Stimulated activated CD4-positive, alpha-beta T cell treated with anti-CD3 and anti-CD28 coated beads, Interleukin-1b, Interleukin-23, amount 100 ng/mL, for 48 hours (primary cell): ENCODE measurements at places on chromosomes 7 and 10.
A peak's percentile ranks its signal among the peaks of the same experiment; 100 is the strongest.

DNA sequence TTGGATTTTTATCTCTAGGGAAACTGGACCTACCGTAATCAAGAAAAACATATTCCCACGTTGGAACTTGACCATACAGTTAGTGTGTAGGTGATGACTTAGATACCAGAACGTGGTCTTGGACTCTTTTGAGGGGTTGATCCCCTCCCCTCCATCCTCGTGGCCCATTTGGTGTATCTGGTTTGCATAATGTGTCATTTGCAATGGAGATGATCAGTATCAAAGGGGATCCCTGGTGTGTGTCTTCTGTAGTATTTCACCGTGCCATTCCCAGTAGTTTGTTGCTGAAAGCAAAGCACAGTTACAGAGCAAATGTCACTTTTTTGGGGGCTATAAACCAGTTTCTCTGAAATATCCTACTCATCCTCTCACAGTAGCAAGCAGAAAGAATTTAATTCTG, 217.7 kb downstream of the TCF7L2 start:
- no peak for DNase-seq

GRCh38 chr7:128197589-128197988, 43.5 kb upstream of the LEP start:
- DNase-seq = no peak

- no peak for DNase-seq
These were observed 13.3 kb upstream of the CNPY1 start for GRCh38 chr7:155559519-155560108.

GRCh38 chr7:73992101-73992562, 35.8 kb upstream of the ELN start:
- no peak for DNase-seq

DNA sequence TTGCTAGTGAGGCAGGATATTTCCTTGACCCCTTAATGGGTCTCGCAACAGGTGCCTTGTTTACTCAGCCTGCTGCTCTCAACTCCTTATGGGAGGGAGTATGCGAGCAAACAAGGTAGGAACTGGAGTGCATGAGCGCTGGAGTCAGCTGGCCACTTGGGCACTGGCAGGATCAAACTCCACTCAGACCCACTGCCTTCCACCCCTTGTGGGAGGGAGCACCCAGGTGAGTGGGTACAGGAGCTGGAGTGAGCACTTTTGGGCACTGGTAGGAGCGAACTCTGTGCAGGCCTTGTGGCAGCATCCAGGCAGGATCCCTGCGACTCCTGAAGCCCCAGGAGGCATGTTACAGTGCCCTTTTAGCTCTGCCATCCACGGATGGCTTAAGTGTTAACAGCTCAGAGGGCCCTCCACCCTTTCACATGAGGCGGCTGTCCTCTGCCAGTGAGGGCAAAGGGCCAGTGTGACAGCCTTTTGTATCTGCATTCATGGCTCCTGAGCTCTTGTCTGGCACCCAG, 123.2 kb downstream of the ST7 start:
- DNase-seq = no peak

DNA sequence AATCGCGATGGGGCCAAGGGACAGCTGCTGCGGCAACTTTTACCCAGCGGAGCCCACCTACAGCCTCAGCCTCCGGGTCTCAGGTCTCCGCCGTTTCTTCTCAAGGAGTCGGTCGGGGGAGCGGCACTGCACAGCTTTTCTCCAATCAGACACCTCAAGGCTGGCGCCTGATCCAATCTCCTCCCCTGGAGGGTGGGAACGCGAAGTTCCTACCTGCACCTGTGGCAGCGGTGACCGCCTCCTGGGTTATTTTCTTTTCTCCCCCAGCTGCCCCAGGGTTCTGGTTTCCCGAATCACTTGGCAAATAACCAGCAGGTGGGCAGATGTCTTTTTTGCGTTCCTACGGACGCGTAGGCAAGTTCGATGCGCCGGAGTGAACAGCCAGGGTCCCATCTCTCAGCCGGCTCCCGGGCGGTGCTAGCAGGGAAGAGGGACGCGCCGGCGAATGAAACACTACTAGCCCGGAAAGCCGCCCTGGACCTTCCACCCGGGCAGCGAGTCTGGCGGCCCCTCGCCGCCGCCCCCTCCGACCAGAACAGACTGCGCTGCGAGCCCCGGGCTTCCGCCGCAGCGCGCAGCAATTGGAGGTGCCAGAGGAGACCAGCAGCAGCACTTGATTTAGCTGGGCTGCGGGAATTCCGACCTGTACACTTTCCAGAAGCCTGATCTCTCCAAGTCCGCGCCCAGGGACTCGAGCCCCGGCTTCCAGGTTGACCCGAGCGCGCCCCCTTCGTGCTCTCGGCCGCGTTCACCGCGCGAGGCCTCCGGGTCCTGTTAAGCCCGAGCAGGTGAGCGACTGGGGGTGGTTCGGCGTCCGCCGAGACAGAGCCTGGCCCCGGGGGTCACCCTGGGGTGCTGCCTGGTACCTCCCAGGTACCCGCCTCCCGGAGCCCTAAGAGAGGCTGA, at the start of gene PRR15:
TSS of gene PRR15 (plus strand) at position 246 of the 906 bp plus-strand sequence. CDS start 2,495 bp downstream, outside the sequence.
- no peak for DNase-seq

DNA sequence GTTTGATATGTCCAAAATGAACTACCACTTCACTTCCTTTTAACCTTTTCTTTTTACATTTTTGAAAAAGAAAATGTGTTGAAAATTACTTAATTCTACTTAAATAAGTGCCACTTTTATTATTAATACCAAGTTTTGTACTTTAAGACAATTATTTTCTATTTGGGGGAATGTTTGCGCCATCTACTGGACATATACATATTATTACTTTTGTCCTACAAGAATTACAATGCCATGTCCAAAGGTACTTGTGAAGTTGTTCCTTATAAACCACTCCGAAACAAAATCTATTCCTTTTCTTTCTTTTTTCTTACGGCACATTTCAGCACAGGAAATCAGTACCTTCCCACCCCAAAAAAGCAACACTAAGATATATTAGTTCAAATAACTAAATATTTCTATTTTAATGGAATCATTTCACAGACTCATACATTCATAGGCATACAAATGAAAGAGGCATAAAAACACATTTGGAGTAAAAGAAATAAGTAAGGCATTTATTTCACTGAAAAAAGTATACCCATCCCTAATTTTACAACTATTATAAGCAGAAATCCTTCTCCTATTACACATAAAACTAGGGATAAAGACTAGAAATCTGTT, 169.9 kb downstream of the RNF133 start:
- no peak for DNase-seq

- no peak for DNase-seq
These were observed 7.1 kb upstream of the TFPI2 start for GRCh38 chr7:93897680-93898079.

- DNase-seq = no peak
These were observed 19.6 kb downstream of the CAMK2B start for GRCh38 chr7:44305564-44306507.

GRCh38 chr7:42217548-42217947, 19.5 kb downstream of the GLI3 start:
- no peak for DNase-seq

GRCh38 chr7:51786284-51786683, 469.7 kb upstream of the COBL start:
- no peak for DNase-seq

GRCh38 chr10:26624006-26624405, 73.5 kb upstream of the PDSS1 start:
- DNase-seq = no peak

- DNase-seq = no peak
These were observed 438.0 kb downstream of the CNTNAP2 start for GRCh38 chr7:146554556-146554955.

GRCh38 chr10:95279042-95279820, 11.6 kb downstream of the PDLIM1 start:
- DNase-seq = no peak

DNA sequence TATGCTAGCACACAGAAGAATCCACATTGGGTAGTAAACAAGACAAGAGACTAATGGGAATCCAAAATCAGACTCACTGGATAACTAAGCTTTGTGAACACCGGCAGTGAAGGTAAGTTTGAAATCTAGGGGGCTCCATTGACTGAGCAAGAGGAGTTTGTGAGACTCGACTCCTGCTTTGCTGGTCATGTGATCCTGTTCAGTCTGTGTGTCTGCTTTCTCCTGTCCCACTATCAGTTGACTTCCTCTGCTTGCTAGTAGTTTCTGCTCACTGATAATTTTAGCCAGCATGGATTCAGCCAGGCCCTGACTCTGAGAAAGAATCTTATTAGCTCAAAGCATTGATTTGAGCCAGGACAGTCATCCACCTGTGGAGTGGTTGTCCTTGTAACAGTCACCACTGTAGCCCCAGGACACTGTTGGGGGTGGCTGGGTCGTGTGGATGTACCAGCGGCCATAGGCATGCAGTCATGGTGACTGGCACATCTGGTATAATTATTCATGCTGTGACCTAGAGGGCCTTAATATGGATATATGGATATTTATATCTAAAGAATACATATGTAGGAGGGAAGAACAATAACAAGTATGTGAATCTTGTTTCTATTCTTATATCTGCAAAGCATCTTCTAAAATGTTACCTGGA, 44.4 kb downstream of the DNAH11 start:
- no peak for DNase-seq

- DNase-seq = peak; percentile 64
These were observed 85.4 kb downstream of the ICA1 start for GRCh38 chr7:8176370-8177081.

- no peak for DNase-seq
These were observed 54.0 kb downstream of the ANK3 start for GRCh38 chr10:60335708-60336107.

DNA sequence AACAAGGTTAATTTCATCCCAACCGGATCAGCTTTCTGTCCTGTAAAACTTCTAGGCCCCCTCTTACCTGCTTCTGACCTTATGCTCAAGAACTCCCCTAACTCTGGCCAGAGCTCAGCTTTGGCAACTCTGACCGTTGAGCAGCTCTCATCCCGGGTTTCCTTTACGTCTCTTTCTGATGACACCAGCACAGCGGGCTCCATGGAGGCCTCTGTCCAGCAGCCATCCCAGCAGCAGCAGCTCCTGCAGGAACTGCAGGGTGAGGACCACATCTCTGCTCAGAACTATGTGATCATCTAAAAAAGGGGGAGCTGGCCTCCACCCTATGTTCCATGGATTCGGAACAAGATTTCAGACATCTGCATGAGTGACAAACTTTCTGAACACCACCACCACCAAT, 117.6 kb downstream of the GLCCI1 start:
- no peak for DNase-seq

DNA sequence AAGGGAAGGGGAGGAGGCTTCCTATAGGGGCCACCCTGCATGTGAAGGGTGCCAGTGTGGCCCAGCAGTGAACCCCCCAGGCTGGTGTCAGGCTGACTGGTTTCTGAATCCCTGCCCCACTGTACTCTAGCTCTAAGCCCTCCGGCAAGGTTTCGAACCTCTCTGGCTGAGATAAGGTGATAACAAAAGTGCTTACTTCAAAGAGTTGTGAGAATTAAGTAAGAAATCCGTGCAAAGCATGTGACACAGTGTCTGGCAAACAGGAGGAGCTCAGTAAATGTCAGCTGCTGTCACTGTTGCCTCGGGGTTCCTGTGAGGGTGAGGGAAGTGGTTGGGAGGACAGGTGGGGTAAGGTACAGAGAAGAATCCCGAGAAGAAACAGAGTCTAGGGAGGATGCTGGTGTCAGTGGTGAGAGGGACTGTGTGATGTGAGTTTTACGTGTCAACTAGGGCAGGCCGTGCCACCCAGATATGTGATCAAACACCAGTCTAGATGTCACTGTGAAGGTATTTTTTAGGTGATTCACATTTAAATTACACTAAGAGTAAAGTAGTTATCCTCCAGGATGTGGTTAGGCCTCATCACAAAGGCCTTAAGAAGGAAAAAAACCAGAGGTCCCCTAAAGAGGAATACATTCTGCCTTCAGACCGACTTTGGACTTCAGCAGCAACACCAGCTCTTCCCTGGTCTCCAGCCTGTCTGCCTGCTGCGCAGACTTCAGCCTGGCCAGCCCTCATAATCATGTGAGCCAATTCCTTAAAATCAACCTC, 64.4 kb downstream of the BPGM start:
- DNase-seq = peak; percentile 71

- no peak for DNase-seq
These were observed 70.4 kb downstream of the AKR1B1 start for GRCh38 chr7:134388336-134389019.

GRCh38 chr7:101087334-101088068, 2.2 kb downstream of the TRIM56 start:
- no peak for DNase-seq

- no peak for DNase-seq
These were observed 795 bp downstream of the LHFPL3 start for GRCh38 chr7:104328970-104329825.

GRCh38 chr7:123749537-123749857, 694 bp upstream of the WASL start:
- DNase-seq = peak; percentile 44

DNA sequence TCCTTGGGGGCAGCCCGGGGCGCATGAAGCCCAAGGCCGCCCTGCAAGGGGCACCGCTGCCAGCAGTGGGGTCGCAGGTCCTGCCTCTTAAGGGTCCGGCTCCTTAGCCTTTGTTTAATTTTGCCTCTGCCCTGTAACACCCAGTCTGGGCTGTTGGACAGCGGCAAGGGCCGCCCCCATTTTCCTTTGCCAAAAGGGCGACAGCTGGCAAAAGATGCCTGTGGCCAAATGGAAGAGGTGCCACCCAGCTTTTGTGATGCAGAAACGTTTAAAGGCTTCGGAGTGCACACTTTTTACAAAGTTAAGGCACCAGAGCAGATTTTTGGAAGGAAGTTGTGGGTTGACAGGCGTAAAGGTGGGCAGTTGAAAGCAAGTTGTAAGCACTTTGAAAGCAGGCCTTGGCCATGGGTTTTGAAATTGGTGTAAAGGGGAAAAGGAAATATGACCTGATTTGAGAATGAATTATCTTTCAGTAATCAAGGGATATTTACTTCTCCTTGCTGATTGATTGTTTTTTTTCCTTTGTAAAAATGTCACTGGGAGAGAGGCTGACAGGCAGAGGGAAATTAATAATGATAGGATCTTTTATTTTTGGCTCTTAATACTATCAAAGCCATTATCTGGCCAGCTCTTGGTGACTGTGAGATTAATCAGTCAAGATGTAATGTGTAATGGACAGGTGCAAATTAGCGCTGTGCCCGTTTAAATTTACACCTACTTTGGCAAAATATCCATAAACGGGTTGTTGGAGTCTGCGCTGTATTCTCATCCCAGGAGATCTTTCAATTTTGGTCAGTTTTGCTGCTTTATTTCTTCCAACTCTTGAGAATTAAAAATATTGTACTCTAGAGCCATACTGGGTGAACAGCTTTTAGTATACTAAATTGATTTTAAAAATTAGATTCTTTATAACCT, 1.2 kb downstream of the CASD1 start:
- DNase-seq = peak; percentile 22

DNA sequence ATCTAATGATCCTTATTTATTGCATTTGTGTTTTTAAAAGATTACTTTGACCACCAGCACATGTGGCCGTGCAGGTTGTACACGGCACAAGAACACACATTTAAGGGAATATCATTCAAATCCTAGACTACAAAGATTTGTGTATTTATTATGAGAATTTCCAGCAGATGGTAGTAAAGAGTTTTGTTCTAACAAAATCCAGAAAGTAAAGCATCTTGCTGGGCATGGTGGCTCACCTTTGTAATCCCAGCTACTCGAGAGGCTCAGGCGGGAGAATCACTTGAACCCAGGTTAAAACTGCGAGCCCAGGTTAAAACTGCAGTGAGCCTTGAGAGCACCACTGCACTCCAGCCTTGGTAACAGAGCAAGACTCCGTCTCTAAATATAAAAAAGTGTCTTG, 31.5 kb downstream of the MACROH2A2 start:
- no peak for DNase-seq
